Eye (tissue), 1 donor: ENCODE measurements at places on chromosomes 7 and 10.

GRCh38 chr7:45594745-45595535, 20.8 kb downstream of the ADCY1 start:
- DNase-seq: no peak

- DNase-seq: no peak
Observed at GRCh38 chr10:3926258-3926657, 141.2 kb upstream of the KLF6 start.

GRCh38 chr7:139594911-139595476, 71.5 kb downstream of the CLEC2L start:
- DNase-seq: no peak

GRCh38 chr7:7399707-7400106, 136.0 kb downstream of the COL28A1 start:
- DNase-seq: peak; percentile 3

DNA sequence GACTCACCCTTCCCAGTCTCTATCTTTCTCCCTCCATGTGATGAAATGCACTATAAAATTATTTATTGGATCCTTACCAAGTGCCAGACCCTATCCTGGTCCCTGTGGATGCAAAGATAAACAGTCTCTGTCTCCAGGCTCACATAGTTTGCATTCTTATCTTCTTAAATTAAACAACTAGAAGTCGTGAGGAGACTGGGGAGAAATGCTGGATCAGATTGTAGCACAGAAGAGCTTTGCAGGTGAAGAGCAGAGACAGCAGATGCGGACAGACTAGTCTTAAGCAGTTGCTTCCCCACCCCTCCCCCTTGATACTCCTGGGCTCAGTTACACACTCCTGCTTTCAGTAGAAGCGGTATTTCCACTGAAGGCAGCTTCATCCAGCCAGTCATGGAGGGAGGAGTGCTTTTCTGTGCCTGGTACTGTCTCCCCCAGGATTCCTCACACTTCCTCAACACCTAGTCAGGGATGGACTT, 20.8 kb upstream of the CDK1 start:
- DNase-seq: no peak

DNA sequence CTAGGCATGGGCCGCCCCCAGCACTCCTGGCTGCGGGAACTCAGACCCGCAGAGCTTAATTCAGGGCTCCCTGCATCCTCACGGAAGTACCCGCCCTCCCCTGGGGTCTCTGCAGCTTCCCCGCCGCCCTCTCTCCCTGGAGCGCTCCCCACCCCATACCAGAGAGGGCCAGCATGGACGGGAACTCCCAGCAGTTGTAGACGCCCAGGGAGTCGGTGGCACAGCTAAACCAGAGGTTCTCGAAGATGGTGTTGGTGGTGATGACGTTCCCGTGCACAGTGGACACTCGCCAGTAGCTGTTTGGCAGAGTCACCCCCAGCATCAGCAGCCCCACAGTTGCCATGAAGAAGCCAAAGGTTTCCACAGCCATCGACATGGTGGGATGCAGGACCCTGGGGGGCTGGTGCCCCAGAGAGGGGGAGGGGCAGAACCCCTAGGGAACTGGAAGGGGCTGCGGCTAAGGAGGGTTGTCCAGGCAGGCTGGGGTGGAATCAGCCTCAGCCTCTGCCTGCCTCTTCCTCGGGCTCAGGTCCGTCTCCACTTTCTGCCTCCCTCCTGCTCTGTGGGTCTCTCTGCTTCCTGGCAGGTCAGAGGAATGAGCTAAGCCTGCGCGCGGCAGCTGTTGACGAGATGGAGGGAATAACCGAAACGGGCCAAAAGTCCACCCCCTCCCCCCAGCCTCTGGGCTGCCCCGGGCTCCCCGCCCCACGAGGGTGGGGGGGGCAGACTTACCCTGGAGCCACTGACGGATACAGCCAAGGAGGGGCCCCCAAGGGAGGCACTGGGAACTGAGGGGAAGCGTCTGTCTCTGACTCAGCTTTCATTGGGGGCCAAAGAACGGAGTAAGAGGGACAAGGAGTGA, at the start of gene CLDN15:
Gene CLDN15 (minus strand): TSS at position 597 of the 862 bp plus-strand sequence. CDS start 221 bp downstream, at position 376.
- DNase-seq: no peak

DNA sequence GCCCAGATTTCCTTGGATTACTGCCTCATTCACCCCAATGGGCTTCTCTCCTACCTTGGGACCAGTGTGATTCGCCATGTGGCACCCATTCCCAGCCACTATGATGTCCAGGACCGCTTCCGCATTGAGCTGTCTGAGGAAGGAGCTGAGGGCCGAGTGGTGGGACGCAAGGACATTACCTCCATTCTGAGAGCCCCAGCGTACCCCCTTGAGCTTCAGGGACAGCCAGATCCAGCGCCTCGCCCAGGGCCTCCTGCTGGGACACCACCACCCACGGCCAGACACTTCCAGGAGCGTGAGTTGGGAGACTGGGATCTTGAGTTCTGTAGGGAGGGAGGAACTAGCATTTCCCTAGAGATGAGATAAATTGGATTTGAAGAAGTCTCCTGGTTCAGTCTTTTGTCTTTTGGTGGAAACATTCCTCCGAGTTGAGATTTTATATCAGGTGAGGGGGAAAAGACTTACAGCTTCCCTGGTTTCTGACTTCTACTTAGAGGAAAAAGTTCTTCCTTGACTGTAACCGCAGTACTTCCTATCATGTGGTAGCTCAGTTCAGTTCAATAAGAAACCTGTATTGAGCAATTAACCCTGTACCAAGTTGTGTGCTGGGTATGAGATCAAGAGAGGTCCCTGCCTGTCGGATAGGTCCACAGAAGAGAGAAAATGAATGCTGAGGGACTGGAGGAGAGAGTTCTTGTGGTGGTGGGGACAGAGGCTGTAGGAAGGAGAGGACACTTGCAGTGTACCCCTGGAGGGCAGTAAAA, 1.3 kb downstream of the MOSPD3 start:
- DNase-seq: no peak

DNA sequence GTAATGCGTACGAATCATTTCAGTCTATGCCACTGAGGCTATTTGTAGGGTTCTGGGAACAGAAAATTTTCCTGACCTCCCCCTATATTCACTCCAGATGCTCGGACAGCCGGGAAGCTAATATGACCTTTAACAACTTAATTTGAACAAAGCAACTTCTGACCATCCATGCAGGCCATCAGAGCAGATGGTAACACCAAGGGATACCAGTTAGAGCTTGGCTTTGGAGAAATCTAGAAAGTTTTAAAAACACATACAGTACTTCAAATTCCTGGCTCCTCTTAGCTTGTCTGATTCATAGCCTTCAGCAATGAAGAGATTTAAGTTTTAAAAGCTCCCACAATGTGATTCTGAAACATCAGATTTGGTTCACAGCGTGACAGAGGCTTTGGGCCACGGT, 257.3 kb downstream of the GPAM start:
- DNase-seq: no peak
